ENCODE measurements at places on chromosomes 5 and 9.

DNA sequence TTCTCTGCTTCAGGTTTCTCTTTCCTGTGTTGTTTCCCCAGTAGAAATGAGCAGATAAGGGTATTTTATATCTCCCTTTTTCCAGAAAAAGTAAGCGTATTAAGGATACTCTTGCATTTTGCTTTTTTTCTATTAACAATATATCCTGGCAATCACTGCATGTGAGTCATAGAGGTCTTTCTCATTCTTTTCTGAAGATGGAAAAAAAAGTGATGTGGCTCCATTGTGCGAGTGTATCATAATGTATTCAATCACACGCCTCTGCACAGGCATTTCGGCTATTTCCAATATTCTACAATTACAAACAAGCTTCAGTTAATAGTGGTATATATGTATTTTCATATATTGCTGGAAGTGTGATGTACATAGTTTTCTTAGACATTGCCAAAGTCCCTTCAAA, 155.9 kb downstream of the MED27 start:
- no peak for DNase-seq

DNA sequence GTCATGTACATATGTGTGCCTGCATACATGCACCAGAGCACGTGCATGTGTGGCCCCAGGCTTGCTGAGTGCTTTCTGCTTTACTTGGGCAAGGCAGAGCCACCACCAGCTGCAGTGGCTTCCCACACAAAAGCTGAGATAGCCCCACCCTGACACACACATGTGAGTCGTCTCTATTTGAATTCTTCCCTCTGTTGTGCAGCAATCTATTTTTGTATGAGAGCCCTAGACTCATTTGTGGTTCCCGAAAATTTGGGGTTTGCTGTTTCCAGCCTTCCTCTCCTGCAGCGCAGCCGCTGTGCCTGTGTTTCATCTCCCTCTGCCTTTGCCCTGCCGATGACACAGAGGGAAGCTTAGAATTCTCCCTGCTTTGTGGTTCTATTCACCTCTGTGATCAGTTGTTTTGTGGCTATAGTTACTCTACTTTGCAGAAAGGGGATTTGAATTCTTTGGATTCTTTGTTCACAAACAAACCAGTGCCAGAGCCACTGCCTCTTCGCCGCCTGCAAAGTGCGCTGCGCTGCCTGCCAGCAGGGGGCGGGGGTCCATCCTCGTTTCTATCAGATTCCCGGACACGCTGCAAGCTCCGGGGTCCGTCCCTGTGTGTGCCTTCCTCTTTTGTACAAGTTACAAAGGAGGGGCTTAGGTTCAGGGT, 95.8 kb upstream of the DAP start:
- DNase-seq = peak; percentile 47

GRCh38 chr5:8766448-8766847, 779.4 kb downstream of the SEMA5A start:
- DNase-seq = no peak

DNA sequence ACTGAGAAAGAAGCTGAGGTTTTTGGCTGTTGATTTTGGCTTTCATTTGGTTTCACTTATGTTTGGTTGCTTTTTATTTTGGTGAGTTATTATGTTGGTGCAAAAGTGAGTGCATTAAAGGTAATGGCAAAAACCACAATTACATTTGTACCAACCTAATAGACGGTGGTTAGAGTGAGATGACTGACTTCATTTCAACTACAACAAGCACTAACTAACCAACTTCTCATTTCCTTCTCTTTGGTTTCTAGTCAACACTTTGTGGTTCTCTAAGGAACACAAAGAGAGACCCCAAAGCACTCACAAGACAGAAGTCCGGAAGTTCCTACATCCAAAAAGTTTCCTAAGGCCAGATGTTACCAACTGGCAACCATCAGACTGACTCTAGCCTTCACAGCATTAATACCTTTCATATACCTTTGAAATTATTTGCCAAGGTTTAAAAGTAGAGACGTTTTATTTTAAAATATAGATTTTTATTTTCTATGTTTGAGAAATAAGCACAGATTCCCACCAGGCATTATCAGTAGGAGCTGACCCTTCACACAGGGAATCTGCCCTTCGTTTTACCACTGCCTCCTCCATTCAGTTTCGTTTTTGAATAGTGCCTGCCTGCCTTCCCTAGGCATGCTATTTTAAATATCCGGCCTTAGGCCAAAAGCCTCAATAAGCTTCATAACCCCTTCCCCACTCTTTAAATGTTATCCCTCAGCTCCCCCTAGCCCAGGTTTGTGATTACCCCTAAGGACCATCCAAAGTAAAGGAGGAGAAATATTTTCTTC, 301.1 kb upstream of the PTGER4 start:
- DNase-seq = no peak

DNA sequence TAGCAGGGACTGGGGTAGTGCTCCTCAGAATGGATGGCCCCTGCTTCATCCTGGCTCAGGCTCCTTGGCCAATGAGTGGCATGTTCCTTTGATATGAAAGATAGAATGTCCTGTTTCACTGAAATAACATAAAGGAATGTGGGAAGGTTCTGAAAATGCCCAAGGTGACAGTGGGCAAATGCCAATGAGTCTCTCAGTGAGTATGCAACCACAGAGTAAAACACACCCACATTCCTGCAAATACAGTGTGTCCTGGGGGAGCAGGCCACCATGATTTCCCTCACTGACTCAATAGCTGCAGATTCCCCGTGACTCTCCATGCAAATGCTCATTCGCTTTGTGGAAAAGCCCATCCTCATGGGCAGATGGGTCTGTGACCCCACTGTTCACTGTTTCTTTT, 36.4 kb downstream of the ZNF366 start:
- no peak for DNase-seq

DNA sequence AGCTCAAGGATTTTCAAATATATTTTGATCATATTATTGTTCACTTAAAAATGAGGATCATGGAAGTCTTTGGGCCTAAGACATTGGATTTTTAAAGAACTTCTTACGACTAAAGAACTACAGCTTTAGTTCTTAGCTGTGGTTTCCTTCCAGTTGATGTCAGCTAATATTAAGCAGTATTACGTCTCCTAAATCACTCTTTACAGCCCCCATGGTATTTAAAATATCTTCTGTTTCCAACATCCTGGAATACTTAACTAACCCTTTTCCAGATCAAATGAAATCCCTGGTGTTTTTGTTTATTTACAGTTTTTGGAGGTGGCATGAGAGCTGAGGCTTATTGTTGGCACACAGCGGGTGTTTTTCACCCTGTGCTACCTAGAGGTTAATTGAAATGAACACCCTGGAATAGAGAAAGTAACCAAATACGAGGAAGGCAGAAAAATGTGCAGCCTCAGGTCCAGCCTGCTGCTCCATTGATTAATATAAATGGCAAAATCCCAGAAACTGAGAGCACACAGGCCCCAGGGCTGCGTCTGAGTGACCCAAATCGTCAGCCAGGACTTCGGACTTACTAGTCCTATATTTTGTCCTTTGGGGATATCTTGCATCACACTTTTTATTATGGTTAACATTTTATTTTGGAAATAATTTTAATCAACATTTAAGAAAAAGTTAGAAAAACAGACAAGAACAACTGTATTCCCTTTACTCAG, 52.3 kb upstream of the ICE1 start:
- no peak for DNase-seq

DNA sequence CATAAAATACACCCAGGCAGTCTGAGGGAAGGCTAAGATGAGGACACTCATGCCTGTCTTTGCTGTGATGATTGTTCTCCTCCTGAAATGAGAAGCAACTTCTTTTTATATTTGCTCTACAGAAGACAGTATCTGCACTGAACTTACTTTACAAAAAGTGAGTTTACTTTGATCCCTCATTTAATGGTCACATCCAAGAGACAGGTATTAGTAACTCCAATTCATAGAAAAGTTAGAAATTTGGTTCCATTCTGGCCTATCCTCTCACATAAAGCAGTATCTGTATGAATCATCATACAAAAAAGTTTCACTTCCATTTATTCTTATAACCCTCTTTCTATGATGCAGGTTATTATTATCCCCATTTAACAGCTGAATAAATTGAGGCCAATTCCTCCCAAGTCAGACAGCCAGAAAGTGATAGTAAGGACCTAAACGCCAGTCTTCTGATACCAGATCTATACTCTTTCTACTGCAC, 15.2 kb downstream of the TSTD2 start:
- peak; percentile 21 for DNase-seq

- DNase-seq = no peak
Measured at GRCh38 chr5:158463938-158464337, 605.0 kb upstream of the CLINT1 start.

DNA sequence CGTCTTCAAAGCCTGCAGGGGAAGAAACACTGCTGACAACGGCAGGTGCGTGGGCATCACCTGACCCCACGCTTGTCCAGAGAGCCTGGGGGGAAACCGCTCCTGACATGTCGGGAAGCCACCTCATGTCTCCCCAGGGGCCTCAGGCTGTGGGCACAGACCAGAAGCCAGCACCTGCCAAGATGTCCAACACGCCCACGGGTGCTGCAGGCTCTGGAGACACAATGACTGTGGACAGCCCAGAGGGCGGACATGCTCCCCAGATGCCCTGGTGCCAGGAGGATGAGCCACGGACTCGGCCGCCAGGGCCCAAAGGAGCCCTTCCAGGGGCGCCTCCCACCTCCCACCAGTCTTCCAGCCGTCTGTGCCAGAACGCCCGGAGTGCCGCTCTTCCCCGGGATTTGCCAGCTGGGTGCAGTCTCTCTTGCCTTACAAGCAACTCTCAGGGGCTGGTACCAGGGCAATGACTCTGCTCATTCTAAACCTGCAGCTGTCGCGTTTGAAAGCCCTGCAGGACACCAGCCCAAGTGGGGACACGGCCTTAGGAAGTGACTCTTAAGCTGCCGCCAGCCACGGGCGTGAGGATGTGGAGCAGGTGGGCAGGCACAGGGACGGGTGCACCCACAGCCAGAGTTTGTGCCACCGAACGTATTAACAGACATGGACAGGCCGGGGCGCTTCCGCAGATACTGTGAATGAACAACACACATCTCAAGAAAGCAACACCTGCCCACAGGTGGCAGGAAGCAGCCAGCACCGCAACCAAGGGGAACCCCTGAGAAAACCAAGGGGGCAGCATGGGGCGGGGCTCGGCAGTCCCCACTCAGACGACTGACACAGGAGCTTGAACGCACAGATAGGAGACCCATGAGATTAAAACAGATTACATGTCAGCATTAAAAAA, 6.8 kb upstream of the LHX3 start:
- DNase-seq = no peak

GRCh38 chr5:150497274-150497988, 10.5 kb upstream of the NDST1 start:
- DNase-seq = no peak

DNA sequence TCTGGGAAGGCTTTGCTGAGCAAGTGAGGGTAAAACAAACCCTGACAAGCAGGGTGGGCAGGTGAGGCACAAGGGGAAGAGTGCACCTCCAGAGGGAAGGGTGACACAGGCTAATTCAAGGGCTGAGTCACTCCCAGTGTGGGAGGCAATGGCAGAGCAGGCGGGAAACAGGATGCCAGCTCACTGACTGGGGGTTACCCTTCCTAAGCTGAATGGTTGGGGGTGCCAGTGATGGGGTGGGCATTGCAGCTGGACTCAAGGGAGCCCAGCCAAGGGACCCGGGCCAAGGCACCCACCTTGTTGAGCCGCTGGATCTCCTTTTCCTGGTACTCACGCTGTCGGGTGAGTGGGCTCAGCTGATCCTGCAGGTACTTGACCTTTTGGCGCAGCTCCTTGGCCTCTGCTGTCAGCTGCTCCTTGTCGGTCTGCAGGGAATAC, 18.4 kb downstream of the GPX3 start:
- no peak for DNase-seq

- DNase-seq = no peak
Measured at GRCh38 chr9:113591899-113592625, 128.5 kb downstream of the RGS3 start.

DNA sequence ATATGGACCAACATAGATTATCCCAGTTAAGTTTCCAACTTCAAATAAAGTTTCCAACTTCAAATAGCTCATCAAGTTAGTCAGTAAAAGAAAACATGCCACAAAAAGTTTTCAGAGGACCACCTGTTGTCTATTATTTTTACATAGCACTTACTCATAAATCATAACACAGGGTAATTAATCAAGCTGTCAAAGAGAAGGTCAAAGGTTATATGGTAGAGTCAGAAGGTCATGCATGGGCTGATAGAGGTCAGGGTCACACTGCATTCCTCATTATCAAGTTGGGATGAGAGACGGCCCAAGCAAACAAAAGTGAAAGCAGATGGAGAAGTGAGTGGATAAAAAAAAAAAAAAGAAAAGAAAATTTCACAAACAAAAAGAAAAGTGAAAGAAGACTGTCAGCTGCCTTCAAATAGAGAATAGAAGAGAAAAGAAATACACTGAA, 145.5 kb upstream of the POU5F2 start:
- no peak for DNase-seq
